ENCODE measurements at places on chromosomes 12 and 14. TPM values are rescaled to one million over a fixed set of nuclear protein-coding genes. Genes with fewer than 3 reads are reported as not detected.

- H3K27me3 ChIP-seq: no peaks in the 10 kb centered on the region
- no peaks in the 10 kb centered on the region for H3K36me3 ChIP-seq
Measured at GRCh38 chr14:53432378-53432802, 279.3 kb upstream of the DDHD1 start.

DNA sequence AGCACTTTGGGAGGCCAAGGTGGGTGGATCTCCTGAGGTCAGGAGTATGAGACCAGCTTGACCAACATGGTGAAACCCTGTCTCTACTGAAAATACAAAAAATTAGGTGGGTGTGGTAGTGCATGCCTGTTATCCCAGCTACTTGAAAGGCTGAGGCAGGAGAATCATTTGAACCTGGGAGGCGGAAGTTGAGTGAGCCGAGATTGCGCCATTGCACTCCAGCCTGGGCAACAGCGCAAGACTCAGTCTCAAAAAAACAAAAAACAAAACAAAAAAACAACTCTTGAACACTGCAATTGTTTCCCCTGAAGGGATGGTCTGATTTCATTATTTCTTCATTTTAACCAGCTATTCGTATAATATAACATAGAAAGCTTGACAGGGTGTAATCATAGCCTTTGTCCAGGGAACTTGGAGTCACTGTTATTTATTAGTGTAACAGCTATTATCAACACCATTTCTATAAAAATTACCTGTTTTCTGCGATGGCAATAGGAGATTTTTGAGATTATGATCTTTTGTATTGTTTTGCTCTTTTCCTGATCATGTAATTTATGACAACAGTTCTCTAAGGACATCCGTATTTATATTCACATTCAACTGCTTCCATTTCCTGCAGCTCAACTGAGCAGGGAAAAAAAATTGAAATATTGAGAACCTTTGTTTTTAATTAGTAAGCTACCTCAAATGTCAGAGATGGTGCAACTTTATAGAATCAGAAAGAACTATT lies 94.7 kb downstream of the DIP2B start:
- no peaks in the 10 kb centered on the region for H3K36me3 ChIP-seq
- DNase-seq: no peak
- no peak overlapping the region for H3K27ac ChIP-seq
- peaks cover 3% of the 10 kb centered on the region for H3K4me1 ChIP-seq
- no peak overlapping the region for H3K4me3 ChIP-seq

- H3K27me3 ChIP-seq: no peaks in the 10 kb centered on the region
- no peak overlapping the region for H3K27ac ChIP-seq
- DNase-seq: peak; percentile 36
- no peaks in the 10 kb centered on the region for H3K36me3 ChIP-seq
- no peak overlapping the region for H3K4me3 ChIP-seq
- H3K4me1 ChIP-seq: peaks cover 25% of the 10 kb centered on the region
Measured at GRCh38 chr12:106914796-106915634, 40.7 kb upstream of the TMEM263 start.

DNA sequence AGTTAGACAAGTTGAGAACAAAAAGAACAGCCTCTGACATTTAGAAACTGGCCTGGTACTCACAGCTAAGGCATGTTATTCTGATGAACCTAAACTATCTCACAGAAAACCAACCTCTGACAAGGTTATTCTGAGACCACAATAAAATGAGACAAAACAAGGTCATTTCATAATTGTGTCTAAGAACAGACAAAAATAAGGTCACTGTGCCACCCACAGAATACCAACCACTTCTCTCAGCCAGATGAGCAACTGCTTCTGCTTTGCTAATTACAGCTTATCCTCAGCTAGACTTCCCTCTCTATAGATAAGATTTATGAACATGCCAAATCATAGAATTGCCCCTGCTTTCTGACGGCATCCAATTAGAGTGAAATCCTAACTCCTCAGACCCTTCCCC lies 52.2 kb upstream of the CRACR2A start:
- no peak overlapping the region for H3K27ac ChIP-seq
- DNase-seq: no peak
- H3K36me3 ChIP-seq: no peaks in the 10 kb centered on the region
- H3K4me1 ChIP-seq: no peaks in the 10 kb centered on the region
- no peak overlapping the region for H3K4me3 ChIP-seq

DNA sequence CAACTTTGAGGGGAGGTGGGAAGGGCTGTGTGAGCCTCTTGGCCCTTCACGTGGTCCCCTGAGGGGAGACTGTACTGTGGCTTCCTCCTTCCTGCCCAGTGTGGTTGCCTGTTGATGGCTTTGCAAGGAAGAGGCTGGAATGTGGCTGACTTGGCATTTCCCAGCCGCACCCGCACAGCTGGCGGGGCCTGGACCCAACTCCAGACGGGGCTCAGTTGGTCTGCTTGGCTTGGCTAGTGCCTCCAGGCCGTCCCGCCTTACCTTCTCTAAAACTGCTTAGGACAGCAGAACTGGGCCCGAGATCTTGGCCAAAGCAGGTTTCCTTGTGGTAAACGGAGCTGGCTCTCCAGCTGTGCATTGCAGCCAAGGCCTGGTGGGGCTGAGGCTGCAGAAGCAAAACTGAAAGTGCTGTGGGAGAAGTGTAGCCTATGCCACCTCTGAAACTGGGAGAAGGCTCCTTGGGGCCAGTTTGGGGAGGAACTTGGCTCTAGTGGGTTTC lies 139.5 kb downstream of the SMOC1 start:
- no peak overlapping the region for H3K4me3 ChIP-seq
- no peaks in the 10 kb centered on the region for H3K27me3 ChIP-seq
- H3K4me1 ChIP-seq: peaks cover 17% of the 10 kb centered on the region

GRCh38 chr14:75445236-75445635 lies 17.4 kb downstream of the JDP2 start:
- H3K4me3 ChIP-seq: no peak overlapping the region
- peaks cover 6% of the 10 kb centered on the region for H3K4me1 ChIP-seq
- H3K36me3 ChIP-seq: peaks cover 45% of the 10 kb centered on the region
- no peak overlapping the region for H3K27ac ChIP-seq
- no peak for DNase-seq
- no peaks in the 10 kb centered on the region for H3K27me3 ChIP-seq

DNA sequence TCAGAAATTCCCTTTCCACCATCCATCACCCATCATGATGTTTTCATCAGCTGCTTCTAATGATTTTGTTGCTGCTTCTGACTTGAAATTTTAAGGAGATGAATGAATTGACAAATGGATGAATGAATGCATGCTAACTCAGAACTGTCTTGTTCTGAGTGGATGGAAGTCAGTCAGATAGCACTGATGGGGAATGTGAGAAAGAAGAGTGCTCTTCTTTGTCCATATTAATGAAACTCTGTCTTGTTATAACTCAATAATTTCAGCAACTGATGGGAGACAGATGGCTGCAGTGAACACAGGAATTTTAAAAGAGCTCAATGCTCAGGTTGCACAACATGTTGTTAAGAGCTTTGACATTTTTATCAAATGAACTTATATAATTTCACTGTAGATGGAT lies 422.0 kb downstream of the TRHDE start:
- no peaks in the 10 kb centered on the region for H3K36me3 ChIP-seq
- DNase-seq: no peak
- no peak overlapping the region for H3K27ac ChIP-seq

- no peaks in the 10 kb centered on the region for H3K36me3 ChIP-seq
- H3K4me1 ChIP-seq: no peaks in the 10 kb centered on the region
- H3K27me3 ChIP-seq: no peaks in the 10 kb centered on the region
- no peak for DNase-seq
Measured at GRCh38 chr12:70444903-70445302, 78.8 kb downstream of the KCNMB4 start.

DNA sequence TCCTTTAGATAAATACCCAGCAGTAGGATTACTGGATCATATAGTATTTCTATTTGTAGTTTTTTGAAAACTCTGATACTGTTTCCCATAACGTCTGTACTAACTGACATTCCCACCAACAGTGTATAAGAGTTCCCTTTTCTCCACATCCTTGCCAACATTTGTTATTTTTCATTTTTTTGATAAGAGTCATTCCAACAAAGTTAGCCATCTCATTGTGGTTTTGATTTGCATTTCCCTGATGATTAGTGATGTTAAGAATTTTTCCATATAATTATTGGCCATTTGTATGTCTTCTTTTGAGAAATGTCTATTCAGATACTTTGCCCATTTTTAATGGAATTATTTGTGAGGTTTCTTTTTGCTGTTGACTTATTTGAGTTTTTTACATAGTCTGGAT lies 486.0 kb downstream of the FLRT2 start:
- no peaks in the 10 kb centered on the region for H3K4me1 ChIP-seq
- H3K27ac ChIP-seq: no peak overlapping the region
- DNase-seq: no peak
- no peaks in the 10 kb centered on the region for H3K27me3 ChIP-seq
- H3K36me3 ChIP-seq: no peaks in the 10 kb centered on the region

DNA sequence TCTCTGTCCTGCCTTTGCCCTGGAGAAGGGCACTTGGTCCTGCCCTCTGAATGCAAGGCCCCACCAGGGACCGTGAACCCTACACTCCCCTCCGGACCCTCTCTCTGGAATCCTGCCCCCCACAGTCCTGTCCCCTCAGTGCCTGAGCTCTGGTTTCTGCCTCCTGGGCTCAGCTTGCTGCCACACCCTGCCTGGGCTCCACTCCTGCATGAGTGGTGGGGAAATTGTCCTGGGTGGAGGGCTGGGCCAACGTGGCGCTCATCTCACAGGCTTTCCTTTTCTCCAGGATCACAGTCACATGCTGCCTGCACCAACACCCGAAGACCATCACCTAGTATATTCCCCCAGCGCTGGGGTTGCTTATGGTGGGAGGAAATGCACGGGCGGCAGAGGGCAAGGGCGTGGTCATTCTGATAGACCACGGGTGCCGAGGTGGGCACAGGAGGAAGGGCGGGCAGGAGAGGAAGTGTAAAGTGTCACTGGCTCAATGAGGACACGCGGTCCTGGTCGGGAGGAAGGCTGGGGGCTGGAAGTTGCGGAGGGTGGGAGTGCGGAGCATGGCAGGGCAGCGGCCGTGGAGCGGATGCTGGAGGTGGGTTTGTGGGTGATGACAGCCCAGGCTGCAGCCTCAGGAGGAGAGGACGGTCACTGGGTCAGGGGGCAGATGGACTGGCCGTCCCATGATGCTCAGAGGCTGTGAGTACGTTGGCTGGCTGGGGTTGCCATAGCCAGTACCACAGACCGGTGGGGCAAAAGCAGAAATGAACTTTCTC lies 99.5 kb downstream of the KIF26A start:
- H3K27me3 ChIP-seq: no peaks in the 10 kb centered on the region
- H3K4me1 ChIP-seq: no peaks in the 10 kb centered on the region
- H3K27ac ChIP-seq: no peak overlapping the region
- no peak for DNase-seq
- no peak overlapping the region for H3K4me3 ChIP-seq
- H3K36me3 ChIP-seq: no peaks in the 10 kb centered on the region

DNA sequence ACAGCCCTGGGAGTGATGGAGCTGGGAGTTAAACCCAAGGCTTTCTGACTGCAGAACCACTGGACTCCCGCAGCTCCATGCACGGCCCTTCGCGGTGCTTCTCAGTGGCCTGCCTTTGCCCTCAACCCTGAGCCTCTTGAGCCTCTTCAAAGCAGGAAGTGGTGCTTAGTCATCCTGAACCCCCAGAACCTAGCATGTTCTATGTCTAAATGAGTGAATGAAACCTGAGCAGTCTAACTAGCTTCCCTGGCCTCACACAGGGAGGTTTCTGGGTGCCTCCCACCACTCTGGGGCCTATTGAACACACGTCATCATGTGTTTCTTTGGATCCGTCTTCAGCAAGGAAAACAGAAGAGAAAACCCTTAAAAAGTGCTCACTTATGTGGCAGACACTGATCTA lies 117.9 kb upstream of the SFSWAP start:
- DNase-seq: peak; percentile 59
- H3K4me1 ChIP-seq: peaks cover 19% of the 10 kb centered on the region
- H3K36me3 ChIP-seq: no peaks in the 10 kb centered on the region
- no peaks in the 10 kb centered on the region for H3K27me3 ChIP-seq
- no peak overlapping the region for H3K4me3 ChIP-seq
- peak overlapping the region; percentile 59 for H3K27ac ChIP-seq

The OAS3 gene
- 39.0 TPM for total RNA-seq

The SERPINA9 gene
- not detected for total RNA-seq

The MGP gene
- 1.2 TPM for total RNA-seq

The DYNLL1 gene
- total RNA-seq: 249 TPM

The DDX23 gene
- total RNA-seq: 82.7 TPM

All from GM12878 (cell line).